ENCODE measurements at places on chromosomes 4 and X.

- no peak for DNase-seq
Observed at GRCh38 chr4:147916351-147916750, 184.5 kb downstream of the ARHGAP10 start.

GRCh38 chrX:137847376-137847775 lies 281.4 kb downstream of the ZIC3 start:
- DNase-seq, result no peak

DNA sequence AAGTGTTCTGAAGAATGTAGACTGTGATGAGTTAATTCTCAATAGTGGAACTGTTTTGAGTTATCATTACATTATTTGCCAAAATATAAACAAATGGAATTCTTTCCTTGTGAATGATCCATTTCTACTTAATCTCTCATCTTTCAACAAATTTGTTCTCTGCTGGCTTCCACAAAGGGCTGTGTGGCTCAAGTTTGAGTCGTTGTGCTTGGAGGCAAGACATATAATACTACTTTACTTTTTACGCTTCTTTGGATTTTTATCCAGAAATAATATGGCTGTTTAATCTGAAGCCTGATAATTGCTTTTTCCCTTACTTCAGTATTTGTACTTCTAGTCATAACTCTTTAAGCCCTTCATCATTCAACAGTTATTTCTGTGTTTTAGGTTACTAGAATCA lies 169.5 kb downstream of the ARHGAP10 start:
- DNase-seq, result no peak

GRCh38 chr4:9845791-9846493 lies 64.5 kb downstream of the DRD5 start:
- DNase-seq, result no peak

DNA sequence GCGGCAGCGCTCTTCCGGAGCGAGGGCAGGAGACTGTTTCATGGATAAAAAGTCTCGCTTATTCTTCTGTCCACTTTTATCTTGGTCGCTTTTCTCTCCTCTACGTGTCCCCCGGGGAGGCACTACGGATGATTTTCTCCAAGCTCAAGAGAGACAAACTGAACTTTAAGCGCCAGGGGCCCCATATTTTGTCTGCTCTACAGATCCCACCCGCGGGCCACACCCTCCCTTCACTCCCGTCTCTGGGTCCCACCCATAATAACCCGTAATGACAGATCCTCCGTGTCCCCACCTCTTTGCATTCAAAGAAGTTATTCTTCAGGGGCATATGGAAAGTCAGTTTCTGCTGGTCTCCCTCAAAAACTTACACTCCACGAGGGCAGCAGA lies at the start of gene CORIN:
Gene CORIN (minus strand): TSS at position 160 of the 387 bp plus-strand sequence. CDS start 118 bp downstream, at position 42.
- no peak for DNase-seq

GRCh38 chr4:168218645-168219044 lies 99.9 kb downstream of the DDX60 start:
- no peak for DNase-seq

GRCh38 chrX:23838953-23839352 lies 56.0 kb downstream of the SAT1 start:
- DNase-seq, result no peak

GRCh38 chr4:104500442-104500841 lies 5.7 kb upstream of the CXXC4 start:
- DNase-seq, result no peak

- DNase-seq, result no peak
Observed at GRCh38 chrX:13013363-13014110, 30.9 kb downstream of the FAM9C start.

- no peak for DNase-seq
Observed at GRCh38 chrX:10087391-10087790, 69.4 kb upstream of the CLCN4 start.

DNA sequence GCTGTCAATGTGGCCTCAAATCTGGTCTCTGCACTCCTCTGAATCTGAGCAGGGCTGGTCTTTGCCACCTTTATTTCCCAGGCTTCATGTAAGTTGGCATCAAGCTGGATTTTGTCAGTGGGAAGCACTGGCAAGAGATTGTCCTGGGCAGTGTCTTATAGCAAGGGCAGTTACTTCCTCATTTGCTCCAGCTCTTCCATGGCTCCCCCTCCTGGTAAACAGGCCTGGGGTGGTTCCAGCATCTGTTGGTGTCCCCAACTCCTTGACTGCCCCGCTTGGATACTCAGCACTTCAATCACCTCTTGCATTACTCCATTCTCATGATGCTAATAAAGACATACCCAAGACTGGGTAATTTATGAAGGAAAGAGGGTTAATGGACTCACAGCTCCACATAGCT lies 15.0 kb upstream of the REST start:
- no peak for DNase-seq

DNA sequence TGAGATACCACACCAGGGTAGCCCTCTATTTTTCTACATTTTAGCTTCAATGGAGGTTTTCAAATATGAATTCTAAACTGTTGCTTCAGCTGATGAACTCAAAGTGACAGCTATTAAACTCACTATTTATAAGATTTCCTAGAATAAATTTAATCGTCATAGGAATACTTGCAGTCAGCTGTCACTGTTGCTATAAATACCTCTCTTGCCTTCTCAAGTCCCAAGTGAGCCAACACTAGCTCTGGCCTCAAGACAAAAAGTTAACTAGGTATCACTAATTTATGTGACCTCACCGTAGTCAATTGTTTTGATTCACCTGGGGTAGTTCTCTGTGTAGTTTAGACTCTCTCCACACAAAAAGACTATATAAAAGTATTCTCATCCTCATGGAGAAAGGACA lies 34.3 kb upstream of the PROM1 start:
- no peak for DNase-seq

DNA sequence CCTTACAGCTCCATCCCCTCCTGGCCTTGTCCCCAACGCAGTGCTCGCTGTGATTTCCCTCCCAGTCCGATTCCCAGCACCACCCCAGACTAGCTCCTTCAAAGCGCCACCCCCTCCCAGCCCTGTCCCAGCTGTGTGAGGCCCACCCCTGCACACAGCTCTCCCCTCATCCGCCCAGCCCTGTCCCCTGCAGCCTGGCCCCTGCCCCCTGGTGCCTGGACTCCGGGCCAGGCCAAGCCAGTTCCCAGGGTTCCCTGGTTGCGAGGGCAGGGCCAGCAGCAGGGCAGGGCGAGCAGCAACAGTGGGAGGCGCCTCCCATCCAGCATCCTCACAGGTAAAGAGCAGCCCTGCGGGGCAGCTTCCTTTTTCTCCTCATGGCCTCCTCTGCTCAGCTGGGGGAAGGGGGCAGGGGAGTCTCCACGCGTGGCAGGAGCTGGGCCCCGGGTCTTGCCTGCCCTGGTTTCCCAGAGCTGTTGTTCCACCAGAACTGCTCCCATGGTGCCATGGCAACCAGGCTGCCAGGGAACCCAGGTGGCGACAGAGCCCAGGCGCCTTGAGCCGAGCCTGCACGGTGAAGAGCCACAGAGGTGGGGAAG lies 24.8 kb downstream of the IQSEC2 start:
- peak; percentile 55 for DNase-seq

DNA sequence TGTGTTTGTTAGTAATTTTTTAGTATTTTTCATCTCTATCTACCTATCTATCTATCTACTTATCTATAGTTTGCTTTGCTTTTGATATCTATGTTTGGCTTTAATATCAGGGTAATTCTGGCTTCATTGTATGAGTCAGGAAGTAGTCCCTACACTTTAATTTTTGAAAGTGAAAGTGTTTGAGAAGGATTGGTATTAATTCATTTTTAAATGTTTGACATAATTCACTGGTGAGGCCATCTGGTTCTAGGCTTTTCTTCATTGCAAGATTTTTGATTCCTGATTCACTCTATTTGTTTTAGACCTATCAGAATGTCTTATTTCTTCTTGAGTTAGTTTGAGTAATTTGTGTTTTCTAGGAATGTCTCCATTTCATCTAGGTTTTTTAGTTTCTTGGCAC lies 20.2 kb upstream of the TCP11X2 start:
- no peak for DNase-seq

Measured in H9 (cell line).